ENCODE measurements at places on chromosomes 5 and 9.
A peak's percentile ranks its signal among the peaks of the same experiment; 100 is the strongest.

GRCh38 chr5:180486636-180487149, 7.5 kb upstream of the CNOT6 start:
- no peak for DNase-seq

DNA sequence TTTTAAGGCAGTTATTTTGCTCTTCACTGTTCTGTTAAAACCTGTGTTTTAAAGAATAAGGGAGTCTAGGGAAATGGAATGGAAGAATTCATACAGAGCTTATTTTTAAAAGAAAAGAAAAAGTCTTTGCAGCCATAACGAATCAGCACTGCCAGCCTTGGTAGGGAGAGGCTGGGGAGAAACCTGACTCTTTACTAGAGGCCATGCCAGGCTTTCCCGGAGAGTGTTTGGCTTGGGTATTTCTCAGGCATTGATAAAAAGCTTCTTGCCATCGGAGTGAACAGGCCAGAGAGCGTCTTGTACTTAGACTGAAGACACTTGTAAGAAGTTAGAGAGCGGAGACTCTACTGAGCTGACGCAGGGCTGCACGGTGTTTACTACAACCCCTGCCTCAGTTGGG, 72.7 kb upstream of the NFIL3 start:
- no peak for DNase-seq

DNA sequence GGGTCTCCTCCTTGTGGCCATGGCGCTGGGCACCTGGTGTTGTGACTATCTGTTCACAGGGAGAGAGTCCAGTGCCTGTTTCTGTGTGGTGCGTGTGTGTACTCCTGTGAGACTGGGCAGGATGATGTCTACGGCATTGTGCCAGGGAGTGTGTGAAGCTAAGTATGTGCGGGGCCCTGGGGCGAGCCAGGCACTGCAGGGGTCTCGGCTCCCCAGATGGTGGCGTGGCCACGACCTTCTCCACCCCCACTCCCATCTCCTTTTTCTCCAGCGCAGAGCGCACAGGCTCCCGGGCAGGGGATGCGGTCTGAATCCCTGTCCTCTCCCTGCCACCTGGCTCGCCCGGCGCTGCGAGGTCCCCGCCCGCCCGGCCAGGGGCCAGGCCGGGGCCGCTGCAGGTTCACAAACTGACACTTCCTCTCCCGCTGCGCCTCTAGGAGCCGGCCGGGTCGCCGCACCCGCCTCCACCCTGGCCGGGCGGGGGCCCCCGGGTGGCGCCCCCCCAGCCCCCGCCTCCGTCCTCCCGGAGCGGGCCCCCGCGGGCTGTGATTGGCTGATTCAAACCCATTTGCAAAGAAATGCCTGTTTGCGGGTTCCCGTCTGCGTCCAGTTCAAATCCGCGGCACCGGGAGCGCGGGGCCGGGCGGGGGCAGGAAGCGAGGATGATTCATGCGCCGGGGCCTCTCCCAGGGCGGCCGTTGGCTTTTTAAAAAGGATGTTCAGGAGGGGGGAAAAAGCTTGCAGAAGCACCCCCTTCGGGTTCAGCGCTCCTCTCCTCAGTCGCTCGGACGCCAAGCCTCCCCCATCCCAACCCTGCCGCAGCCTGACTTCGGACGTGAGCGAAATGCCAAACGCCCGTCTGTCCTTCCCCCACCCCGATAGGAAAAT, 790 bp downstream of the PHF19 start:
- peak; percentile 89 for DNase-seq

- no peak for DNase-seq
Observed at GRCh38 chr5:172452398-172453205, 1.7 kb downstream of the SH3PXD2B start.

- no peak for DNase-seq
Observed at GRCh38 chr9:14882090-14882489, 28.1 kb downstream of the FREM1 start.

GRCh38 chr5:63022403-63022802, 443.8 kb downstream of the LRRC70 start:
- no peak for DNase-seq

All from NCI-H2029 (cell line).